ENCODE measurements at places on chromosomes 16 and 17.

- no peak overlapping the region for H3K4me3 ChIP-seq
- H3K36me3 ChIP-seq = no peaks in the 10 kb centered on the region
These were observed 37.7 kb downstream of the PLCG2 start for GRCh38 chr16:81816793-81817210.

DNA sequence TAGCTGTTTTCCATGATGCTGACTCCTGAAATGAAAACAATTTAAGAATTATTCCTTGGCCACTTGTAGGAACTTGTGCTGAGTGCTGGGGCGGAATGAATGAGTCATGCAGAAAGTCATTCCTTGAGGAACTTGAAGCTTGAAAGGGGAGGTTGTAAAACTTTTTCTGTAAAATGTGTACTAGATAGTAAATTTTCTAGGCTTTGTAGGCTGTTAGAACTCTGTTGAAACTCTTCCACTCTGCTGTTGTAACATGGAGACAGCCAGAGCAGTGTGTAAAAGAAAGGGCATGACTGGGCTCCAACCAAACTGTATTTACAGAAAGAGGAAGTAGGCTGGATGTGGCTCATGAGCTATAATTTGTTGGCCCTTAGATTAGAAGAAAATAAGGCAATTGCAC, 46.1 kb downstream of the ABCA8 start:
- H3K27me3 ChIP-seq = no peaks in the 10 kb centered on the region
- H3K27ac ChIP-seq = peak overlapping the region; percentile 91
- peaks cover 38% of the 10 kb centered on the region for H3K36me3 ChIP-seq
- no peak for DNase-seq
- H3K4me3 ChIP-seq = no peak overlapping the region

- H3K4me1 ChIP-seq = peaks cover 70% of the 10 kb centered on the region
- DNase-seq = no peak
- H3K4me3 ChIP-seq = peak overlapping the region; percentile 15
- H3K27ac ChIP-seq = peak overlapping the region; percentile 86
- peaks cover 12% of the 10 kb centered on the region for H3K27me3 ChIP-seq
These were observed 1.3 kb downstream of the ADGRG1 start for GRCh38 chr16:57629516-57630406.

GRCh38 chr16:66315210-66315825, 51.2 kb upstream of the CDH5 start:
- no peaks in the 10 kb centered on the region for H3K4me1 ChIP-seq
- DNase-seq = peak; percentile 77
- H3K4me3 ChIP-seq = no peak overlapping the region
- H3K27me3 ChIP-seq = no peaks in the 10 kb centered on the region
- no peaks in the 10 kb centered on the region for H3K36me3 ChIP-seq

GRCh38 chr17:48909783-48910182, 1.6 kb downstream of the UBE2Z start:
- no peaks in the 10 kb centered on the region for H3K27me3 ChIP-seq
- no peaks in the 10 kb centered on the region for H3K36me3 ChIP-seq
- H3K4me1 ChIP-seq = peaks cover 25% of the 10 kb centered on the region
- H3K27ac ChIP-seq = peak overlapping the region; percentile 94
- H3K4me3 ChIP-seq = no peak overlapping the region

DNA sequence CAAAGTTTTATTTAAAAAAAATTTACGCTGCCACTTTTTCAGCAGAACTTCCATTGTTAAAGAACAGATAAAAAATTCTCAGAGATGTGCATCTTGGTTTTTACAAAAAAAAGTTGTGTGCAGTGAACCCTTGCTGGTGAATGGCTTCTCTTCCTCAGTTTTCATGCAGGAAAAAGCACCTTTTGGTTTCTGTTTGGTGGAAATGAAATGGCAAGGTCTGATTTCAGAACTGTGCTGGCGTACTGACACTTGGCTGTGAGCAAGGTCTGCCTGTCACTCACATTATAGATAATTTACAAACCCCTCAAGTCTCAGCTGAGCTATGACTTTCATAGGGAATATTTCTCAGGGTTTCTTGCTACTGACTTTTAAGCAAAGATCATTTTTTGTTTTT, 5.7 kb upstream of the SALL1 start:
- no peaks in the 10 kb centered on the region for H3K36me3 ChIP-seq
- no peak for DNase-seq
- H3K27me3 ChIP-seq = peaks cover 67% of the 10 kb centered on the region
- peaks cover 3% of the 10 kb centered on the region for H3K4me1 ChIP-seq

- no peaks in the 10 kb centered on the region for H3K36me3 ChIP-seq
- no peaks in the 10 kb centered on the region for H3K27me3 ChIP-seq
- H3K4me1 ChIP-seq = peaks cover 35% of the 10 kb centered on the region
- H3K27ac ChIP-seq = no peak overlapping the region
- no peak overlapping the region for H3K4me3 ChIP-seq
- DNase-seq = no peak
These were observed 7.0 kb upstream of the NAGLU start for GRCh38 chr17:42529061-42529460.

DNA sequence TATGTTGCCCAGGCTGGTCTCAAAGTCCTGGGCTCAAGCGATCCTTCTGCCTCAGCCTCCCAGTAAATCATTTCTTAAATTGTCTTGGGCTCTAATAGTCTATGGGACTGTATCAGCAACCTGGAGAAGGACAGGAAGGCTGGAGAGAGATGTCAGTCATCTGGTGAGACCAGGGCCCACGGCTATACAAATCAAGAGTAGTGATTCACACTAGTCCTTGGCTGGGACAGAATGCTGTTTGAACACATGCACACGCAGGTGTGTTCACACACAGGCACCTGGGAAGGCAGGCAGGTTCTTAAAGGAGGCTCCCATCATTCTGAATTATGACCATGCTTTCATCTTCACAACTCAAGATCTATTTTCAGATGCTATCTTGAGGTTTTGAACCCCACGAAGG, 14.1 kb downstream of the NQO1 start:
- DNase-seq = no peak
- no peaks in the 10 kb centered on the region for H3K4me1 ChIP-seq
- peaks cover 61% of the 10 kb centered on the region for H3K36me3 ChIP-seq
- H3K27me3 ChIP-seq = no peaks in the 10 kb centered on the region
- no peak overlapping the region for H3K4me3 ChIP-seq

DNA sequence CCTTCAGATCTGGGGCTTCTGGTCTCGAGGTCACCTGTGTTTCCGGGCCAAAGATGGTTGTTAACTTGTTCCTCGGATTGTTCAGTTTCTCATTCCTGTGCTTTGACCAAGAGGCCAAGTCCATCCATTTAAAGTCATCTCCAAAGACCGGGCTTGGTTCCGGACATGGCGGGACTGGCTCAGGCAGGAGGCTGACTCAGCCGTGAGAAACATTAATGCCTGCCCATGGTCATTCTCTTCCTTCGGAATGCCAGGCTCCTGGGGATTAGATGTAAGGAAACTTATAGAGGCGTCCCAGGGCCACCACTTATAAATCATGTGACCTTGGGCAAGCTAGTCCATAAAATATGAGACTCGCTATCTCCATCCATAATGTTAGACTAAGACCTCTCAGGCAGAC, 13.6 kb upstream of the NKD1 start:
- no peaks in the 10 kb centered on the region for H3K4me1 ChIP-seq
- DNase-seq = no peak
- H3K36me3 ChIP-seq = no peaks in the 10 kb centered on the region
- no peak overlapping the region for H3K4me3 ChIP-seq
- no peaks in the 10 kb centered on the region for H3K27me3 ChIP-seq

DNA sequence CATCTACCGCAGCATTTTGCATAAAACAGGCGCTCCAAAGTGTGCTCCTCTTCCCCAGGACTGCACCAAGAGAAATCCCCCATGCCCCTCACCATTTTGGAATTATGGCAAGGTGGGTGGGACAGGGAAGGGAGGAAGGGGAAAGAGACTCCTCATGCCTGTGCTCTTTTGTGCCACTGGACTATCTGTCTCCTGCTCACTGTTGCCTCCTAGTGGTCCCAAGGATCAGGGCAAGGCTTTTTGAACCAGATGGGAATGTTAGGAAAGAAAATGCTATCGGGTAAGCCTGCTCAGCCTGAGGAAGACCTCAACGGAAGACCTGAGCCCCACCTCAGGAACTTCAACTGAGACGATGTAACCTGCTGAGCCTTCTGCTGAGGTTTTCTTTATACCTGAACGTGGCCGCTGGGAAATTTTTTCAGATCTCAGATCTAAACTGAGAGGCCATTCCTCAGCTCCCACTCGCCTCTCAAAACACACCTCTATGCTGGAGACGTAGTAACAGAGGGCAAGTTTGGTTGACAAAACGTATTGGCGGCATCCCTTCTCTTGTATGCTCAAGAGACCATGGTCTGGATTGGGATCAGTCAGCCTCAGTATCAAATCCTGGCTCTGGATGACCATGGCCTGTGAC, 58.3 kb downstream of the SPACA3 start:
- DNase-seq = no peak
- no peak overlapping the region for H3K4me3 ChIP-seq
- H3K36me3 ChIP-seq = no peaks in the 10 kb centered on the region
- no peak overlapping the region for H3K27ac ChIP-seq

- no peak overlapping the region for H3K4me3 ChIP-seq
- no peak for DNase-seq
- peaks cover 8% of the 10 kb centered on the region for H3K4me1 ChIP-seq
- no peak overlapping the region for H3K27ac ChIP-seq
These were observed 1.4 kb upstream of the HOXB3 start for GRCh38 chr17:48591255-48592056.

DNA sequence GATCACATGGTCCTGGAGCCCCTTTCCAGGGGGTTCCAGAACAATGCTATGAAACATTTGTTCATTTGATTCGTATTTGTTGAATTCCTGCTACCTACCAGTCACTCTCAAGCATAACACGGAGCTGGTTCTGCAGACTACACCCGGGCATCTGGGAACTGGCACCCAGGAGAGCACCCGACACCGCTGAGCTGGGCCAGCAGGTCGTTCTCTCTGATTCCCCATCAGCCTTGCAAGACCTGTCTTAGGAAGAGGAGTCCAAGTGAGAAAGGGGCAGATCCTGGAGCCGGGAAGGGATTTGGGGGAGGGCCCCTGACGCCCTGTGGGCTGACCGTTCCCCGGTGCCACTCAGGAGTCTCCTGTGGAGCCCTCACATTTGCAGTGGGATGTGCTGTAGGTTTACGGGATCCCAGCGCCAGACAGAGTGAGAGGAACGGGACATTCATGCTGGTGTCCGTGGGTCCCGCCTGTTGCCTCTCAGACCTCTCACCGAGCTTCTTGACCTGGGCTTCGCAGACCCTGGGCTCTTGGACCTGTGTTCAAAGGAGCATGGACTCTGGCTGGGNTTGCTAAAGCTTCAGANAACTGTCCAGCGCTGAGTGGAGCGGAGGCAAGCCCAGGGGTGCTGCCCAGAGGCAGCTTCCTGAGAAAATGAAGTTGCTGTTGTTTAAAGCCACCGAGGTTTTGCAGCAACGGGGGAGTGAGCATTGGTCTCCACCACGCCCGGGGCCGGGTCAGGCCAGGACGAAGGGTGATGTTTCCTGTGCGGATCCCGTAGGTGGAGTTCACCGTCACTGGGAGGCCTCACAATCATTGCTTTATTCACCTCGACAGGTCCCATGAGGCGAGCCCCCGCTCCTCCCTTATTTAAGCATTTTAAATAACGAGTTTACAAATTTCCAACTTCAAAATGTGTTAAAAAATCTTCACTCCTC, 49.2 kb downstream of the METRNL start:
- H3K4me3 ChIP-seq = no peak overlapping the region
- H3K4me1 ChIP-seq = no peaks in the 10 kb centered on the region
- DNase-seq = no peak
- no peak overlapping the region for H3K27ac ChIP-seq
- H3K36me3 ChIP-seq = no peaks in the 10 kb centered on the region
- no peaks in the 10 kb centered on the region for H3K27me3 ChIP-seq

DNA sequence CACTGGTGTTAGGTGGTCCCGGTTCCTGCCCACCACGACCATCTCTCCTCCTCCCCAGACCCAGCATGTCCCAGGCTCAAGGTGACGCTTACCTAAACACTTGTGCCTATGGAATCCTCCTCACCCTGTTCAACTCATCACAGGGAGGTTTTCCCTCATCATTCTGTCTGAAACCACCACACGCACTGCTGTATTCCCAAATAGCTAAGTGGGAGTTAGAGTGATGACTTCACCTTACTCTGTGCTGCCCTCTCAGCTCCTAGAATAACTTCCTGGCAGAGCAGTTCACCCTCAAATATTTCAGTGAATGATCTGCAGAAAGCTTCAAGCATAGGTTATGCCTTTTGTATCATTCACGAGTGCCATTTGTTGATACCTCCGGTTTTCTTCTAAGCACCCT, 216.5 kb downstream of the CPPED1 start:
- H3K4me1 ChIP-seq = no peaks in the 10 kb centered on the region
- no peak overlapping the region for H3K4me3 ChIP-seq
- no peak for DNase-seq
- no peaks in the 10 kb centered on the region for H3K36me3 ChIP-seq
- no peaks in the 10 kb centered on the region for H3K27me3 ChIP-seq

- H3K4me3 ChIP-seq = no peak overlapping the region
- no peaks in the 10 kb centered on the region for H3K36me3 ChIP-seq
- no peaks in the 10 kb centered on the region for H3K27me3 ChIP-seq
- H3K4me1 ChIP-seq = peaks cover 4% of the 10 kb centered on the region
- no peak for DNase-seq
These were observed 34.0 kb downstream of the RAB11FIP4 start for GRCh38 chr17:31425282-31426040.

GRCh38 chr16:68420366-68420942, 27.9 kb downstream of the SMPD3 start:
- no peaks in the 10 kb centered on the region for H3K27me3 ChIP-seq
- no peaks in the 10 kb centered on the region for H3K36me3 ChIP-seq
- no peak overlapping the region for H3K4me3 ChIP-seq
- no peak for DNase-seq

DNA sequence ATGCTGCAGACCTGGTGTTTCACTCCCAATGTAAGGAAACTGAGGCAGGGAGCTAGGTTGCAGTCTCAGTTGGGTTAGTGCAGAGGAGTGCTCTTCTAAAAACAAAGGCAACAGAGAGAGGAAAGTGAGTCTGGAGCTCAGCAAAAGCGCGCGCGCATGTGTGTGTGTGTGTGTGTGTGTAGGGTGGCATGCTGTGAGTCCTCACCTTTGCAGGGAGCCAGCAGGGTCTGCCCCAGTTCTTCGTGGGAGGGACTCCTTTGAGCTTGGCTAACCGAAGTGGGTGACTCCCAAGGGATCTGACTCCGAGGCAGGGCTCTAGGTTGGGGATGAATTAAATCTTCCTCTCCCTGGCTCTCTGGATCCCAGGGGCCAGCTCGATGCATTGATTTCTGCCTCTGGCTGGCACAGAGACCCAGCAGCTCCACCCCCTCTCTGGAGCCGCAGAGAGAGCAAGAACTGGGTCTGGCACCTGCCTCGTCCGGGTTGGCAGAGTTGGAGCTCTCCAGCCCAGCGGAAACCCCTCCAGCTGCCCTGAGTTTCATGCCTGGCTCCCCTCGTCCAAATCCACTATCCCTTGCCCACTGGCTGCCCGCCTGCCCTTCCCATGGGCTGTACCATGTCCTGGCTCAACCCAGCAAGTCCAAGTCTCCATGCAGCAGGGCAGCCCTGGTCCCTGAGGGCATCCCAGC, 1.3 kb upstream of the BTBD17 start:
- H3K27me3 ChIP-seq = no peaks in the 10 kb centered on the region
- H3K27ac ChIP-seq = no peak overlapping the region
- no peaks in the 10 kb centered on the region for H3K36me3 ChIP-seq
- H3K4me3 ChIP-seq = no peak overlapping the region

- no peaks in the 10 kb centered on the region for H3K27me3 ChIP-seq
- no peaks in the 10 kb centered on the region for H3K36me3 ChIP-seq
- no peak overlapping the region for H3K4me3 ChIP-seq
- no peak overlapping the region for H3K27ac ChIP-seq
- H3K4me1 ChIP-seq = peaks cover 24% of the 10 kb centered on the region
These were observed 2.5 kb downstream of the ADPRM start for GRCh38 chr17:10699856-10700255.

Measured in tibial nerve (tissue), 4 donors.